ENCODE measurements at places on chromosomes 2 and 18.

DNA sequence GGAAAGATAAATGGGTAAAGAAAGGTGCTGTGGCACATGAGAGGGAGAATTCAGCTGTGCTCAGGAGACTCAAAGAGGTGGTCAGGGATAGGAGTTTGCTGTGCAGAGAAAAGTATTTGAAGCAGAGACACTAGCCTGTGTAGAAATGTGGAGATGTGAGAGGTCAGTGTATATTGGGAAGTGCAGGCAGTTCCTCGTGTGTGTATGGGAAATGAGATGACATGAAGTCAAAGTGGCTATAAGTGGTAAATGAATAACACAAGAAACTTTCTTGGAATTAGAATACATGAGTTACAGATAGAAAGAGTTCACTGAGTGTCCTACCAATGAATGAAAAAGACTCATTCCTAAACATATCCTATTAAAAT is 11.6 kb downstream of the MAP3K20 start:
- no peak for DNase-seq

GRCh38 chr18:79983793-79984192 is 4.6 kb downstream of the TXNL4A start:
- no peak for DNase-seq

DNA sequence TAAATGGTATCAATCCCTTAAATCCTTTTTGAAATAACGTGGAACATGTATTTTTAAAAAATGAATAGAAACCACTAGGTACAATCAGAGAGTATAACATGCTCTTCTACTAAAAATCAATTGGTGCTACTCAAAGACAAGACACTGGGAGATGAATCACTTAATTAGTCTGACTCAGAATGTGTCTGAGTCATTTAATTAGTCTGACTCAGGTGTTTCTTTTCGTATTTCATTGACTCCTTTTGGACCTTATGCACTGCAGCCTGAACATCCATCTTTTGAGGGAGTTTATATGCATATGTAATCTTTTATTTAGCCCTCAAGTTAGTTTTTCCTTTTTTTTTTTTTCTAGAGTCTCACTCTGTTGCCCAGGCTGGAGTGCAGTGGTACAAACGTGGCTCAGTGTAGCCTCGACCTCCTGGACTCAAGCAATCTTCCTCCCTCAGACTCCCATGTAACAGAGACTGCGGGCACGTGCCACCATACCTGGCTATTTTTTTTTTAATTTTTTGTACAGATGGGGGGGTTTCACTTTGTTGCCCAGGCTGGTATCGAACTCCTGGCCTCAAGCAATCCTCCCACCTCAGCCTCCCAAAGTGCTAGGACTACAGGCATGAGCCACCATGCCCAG is 26.5 kb downstream of the PPP4R3B start:
- no peak for DNase-seq

DNA sequence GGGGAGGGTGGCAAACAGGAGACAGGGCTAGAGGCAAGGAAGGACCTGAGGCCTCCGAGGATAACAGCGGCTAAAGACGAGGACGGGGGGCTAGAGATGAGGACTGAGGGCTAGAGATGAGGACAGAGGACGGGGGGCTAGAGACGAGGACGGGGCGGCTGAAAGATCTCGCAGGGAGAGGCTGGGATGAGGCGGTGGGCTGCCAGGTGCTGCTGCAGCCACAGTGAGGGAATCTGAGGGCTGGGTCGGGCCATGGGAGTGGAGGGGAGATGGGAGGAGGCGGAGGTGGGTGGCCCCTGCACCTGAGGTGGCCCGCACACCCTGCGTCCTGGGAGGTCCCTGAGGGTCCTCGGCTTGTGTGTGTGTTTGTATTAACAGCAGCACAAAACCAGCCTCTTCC is 350.2 kb upstream of the SALL3 start:
- no peak for DNase-seq

GRCh38 chr18:58856881-58857280 is 7.8 kb upstream of the ZNF532 start:
- no peak for DNase-seq

Data from GF-D8 (cell line).